Mesothelial cell of epicardium (in vitro differentiated cells): ENCODE measurements at places on chromosomes 7 and 10.

GRCh38 chr10:128727114-128727513 lies 600.9 kb upstream of the MKI67 start:
- DNase-seq: no peak

DNA sequence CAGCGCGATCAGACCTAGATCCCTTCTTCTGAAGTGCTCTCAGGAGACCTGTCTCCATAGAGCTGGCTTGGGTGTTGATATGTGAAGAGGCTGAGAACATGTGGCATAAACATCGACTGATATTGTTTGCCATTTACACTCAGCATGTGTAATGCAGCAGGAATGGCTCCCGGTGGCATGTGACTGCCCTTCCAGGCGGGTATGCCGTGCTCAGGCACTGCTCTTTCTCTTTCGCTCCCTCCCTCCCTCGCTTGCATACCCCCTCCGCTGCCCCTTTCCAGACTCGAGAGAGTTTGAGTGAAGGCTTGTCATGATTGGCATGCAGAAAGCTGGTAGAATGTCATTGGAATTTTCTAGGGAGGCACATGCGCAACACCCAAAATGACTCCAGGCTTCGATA lies 107.3 kb upstream of the PDCD4 start:
- DNase-seq: no peak

DNA sequence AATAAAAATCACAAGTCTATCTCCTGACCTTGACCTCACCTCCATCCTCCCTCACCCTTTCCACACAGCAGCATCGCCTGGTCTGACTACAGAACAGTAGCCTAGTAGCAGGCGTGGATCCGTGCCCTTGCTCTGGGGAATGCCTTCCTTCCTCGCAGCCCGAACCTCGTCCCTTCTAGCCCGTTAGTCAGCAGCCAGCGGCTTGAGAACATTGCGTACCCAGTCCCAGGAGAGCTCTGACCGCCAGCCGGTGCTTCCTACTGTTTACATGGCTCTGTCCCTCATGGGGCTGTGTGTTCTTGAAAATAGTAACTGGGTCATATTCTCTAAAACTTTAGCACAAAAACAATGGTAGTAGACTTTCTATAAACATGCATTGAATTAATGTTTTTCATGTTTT lies 682.7 kb upstream of the IGFBP3 start:
- no peak for DNase-seq

GRCh38 chr10:32408690-32409089 lies 37.2 kb upstream of the CCDC7 start:
- no peak for DNase-seq

- DNase-seq: no peak
Measured at GRCh38 chr10:102159831-102160230, 7.6 kb downstream of the NOLC1 start.

DNA sequence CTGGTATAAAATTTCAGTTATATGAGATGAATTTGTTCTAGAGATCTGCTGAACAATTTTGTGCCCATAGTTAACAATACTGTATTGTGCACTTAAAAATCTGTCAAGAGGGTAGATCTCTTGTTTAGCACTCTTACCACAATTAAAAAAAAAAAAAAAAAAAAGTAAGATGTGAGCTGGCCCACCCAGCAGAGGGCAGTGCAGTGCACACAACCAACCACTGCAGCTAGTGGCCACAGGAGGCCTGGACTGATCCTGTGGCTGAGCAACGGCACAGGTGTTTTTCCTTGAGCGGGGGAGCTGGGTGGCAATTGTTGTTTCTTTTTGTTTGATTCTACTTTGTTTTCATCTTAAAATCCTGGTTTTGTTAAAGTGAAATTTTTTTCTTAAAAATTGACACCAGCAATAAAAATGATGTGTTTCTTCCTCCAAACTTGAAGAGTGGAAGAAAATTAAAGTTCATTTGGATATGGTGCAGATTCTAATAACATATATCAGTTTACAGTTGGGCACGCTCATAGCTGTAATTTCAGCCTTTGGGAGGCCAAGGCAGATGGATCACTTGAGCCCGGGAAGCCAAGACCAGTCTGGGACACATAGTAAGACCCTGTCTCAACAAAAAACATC lies 171.1 kb upstream of the TBX20 start:
- no peak for DNase-seq

GRCh38 chr10:122459561-122460273 lies 1.6 kb upstream of the HTRA1 start:
- DNase-seq: no peak

DNA sequence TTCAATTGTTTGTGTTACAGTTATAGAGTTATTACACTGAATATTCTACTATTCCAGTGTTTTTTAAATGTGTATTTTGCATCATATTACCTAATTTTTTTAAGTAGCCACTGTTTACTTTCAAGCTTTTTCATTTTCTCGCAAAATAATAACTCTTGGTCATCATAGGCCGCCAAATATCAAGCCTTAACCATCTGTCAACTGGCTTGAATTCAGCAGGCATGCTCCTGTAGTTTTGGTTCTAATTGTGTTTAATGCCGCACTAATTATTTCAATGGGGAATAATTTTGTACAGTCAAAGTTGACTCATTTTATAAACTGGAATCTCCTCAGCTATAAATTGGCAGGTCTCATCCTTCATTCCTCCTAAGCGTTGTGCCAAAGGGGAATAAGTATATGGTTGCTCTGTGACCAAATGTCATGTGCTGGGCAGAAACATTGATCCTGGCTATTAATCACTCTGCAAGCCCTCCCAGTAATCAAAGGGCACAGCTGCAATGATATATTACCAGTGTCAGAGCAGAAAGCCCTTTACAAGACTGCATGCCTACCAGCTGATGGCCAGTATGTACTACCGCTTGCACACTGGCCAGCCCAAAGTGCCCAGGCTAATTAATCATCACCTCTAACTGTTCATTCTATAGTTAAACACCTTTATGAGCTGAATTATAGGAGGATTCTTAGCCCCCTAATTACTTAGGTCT lies 74.8 kb downstream of the SKAP2 start:
- no peak for DNase-seq

DNA sequence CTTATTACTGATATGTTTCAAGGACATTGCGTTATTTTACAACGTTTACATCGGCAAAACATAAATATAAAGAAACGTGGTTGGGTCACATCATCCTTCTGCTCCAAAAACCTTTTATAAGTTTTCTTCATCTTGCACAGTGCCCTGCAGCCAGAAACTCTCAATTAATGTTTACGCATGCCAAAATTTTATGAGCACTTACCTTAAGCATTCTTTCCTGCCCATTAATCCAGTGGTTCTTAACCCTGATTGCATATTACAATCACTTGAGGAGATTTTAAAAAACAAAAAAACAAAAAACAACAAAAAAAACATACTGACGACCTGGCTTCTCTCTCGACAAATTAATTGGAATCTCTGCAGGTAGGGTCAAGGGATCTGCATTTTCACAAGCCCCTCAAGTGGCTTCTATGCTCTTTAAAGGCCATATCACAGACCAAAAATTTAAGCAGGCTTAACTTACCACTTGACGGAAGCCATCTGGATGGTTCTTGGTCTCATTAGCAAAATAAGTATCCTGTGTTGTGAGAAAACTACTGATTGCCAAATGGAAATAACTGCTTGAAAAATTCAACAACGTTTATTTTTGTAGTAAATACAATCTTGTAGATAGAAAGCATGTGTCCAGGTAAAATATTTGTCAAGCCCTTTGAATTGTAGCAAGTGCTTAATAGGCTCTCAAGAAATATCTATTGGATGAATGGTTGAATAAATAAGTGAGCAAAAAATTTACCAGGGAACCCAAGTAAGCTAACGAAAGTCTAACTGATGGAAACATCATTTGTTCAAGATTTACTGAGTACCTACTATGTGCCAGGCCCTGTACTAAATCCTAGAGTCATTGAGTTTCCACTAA lies 30.9 kb upstream of the SLC16A12 start:
- no peak for DNase-seq

DNA sequence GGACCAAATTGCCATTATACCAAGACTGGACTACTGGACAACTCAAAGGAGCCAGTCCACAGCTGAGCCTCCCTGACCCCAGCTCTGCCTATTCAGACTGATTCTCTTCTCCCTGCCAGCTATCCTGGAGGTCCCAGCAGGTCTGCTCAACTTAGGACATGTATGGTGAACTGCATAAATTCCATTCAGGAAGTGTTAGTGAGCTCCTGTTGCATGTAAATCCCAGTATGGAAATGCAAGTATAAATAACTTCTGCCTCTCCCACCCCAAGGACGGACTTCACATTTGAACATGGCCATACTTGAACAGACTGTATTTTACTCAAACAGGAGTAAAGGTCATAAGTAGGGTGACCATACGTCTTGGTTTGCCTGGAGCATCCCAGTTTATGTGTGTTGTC lies 128.4 kb downstream of the CHCHD3 start:
- no peak for DNase-seq

- no peak for DNase-seq
Measured at GRCh38 chr10:29370097-29371092, 81.5 kb downstream of the LYZL1 start.

DNA sequence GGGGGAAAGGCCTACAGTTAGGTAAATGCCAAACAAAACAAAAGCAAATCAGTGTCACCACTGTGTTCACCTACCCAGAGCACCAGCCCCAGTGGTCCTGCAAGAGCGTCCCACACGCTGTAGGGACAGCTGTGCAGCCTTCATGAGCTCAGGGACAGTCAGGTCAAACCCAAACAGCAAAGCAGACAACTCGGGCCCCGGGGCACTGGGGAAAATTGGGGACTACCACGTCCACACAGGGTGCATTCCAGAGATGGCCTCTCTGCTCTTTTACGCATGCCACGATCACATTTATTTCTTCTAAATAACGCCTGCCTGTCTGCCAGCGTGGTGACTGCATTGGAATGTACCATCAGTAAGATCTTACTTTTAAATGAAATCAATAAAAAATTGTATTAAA lies 21.7 kb downstream of the EBF3 start:
- DNase-seq: no peak

DNA sequence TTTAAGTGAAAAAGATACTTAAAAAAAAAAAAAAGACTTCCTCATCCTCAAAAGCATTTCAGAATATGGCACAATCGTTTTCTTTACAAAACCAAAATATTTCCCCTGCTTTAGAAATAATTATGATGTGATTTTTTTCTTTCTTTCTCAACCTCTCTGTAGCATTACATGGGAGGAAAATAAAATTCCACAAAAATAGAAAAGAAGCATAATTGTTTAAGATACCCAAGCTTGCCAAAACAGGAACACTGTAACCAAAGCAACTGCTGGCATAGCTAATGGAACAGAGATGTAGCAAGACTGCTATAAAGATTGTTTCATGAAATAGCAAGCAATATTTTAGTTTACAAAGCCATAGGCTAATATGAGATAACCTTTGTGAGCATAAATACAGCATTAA lies 75.6 kb upstream of the GPR22 start:
- no peak for DNase-seq

DNA sequence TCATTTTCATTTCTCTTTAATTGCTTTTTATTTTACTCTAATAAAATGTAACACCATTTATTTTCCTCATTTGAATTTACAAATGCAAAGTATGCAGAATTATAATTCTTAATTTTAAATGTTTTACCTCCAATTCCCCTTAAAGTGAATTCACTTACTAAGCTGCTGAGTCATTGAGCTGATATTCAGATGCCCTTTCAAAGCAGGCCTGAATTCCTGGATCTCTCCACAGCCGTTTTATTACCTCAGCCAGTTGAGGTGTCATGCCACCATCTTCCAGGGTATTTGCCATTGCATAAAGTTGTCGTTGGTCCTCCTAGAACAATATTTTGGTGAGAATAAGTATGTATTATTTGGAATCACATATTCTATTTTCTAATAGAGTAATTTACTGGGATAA lies 33.2 kb downstream of the GNAT3 start:
- DNase-seq: no peak

GRCh38 chr10:17208476-17208875 lies 7.0 kb upstream of the TRDMT1 start:
- no peak for DNase-seq

- no peak for DNase-seq
Measured at GRCh38 chr10:112382515-112383235, 8.8 kb downstream of the ACSL5 start.

- DNase-seq: no peak
Measured at GRCh38 chr10:85795460-85795859, 571.1 kb downstream of the GRID1 start.

DNA sequence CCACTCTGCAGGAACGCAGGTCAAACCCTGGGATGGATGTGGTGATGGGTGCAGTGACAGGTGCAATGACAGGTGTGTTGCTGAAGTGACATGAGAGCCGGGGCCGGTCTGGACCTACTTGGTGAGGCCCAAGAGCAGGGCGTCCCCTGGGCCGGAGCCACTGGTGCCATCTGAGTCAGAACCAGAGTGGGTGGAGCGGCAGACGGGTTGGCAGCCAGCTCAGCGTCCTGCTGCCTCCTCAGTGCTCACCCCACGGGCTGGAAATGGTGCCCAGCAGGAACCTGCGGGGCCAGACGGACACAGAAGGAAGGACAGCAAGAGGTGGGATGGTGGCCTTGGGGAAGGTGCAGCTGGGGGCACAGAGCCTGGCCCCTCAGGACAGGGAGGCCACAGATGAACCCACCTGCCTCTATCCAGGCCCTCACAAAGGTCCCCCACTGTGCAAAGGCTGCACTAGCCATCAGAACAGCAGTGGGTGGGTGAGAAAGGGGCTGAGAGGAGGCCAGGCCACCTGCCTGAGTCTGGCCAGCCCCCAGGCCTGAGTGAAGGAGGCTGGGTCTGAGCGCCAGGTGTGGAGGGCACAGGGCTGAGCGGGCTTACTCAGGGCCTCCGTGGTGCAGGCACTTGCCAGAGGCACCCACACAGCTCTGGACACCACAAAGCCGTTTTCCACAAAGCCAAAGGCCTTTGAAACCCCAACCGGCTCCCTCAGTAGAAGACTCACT lies 129.0 kb upstream of the PPP2R2D start:
- DNase-seq: no peak

- no peak for DNase-seq
Measured at GRCh38 chr10:61852261-61852660, 49.2 kb upstream of the ARID5B start.

DNA sequence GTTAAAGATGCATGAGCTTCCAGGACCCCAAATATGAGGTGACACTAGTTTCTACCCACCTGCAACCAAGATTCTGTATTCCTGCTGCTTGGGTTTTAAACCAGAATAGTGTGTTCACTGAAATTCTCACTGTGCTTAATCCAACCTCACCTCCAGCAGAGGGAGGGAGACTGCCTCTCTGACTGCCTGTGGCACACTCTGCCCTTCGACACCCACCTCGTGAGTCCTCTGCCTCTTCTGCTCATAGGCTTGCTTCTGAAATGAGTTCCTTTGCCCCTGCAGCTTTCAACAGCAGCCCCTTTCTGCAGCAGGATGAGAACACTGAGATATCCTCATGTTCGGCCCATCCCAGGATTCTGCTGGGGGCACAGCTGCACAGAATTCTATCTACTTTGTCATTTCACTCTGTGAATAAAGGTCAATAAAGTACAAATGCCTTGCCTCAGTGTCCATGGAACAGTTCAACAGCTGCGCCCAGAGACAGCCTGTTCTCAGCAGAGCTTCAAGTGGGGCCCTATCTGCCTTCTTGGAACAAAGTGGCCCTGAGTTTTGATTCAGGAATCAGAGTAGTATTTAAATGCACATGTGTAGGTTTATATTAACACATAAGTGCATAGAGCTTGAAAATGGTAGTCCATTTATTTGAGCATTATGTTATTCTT lies 632.5 kb downstream of the TNS3 start:
- DNase-seq: no peak

GRCh38 chr10:113007343-113007771 lies 57.3 kb downstream of the TCF7L2 start:
- no peak for DNase-seq

- DNase-seq: no peak
Measured at GRCh38 chr7:158114056-158114850, 473.4 kb downstream of the PTPRN2 start.
